A549 treated with CpdA at 1 μM for 4 hours (cell line): ENCODE measurements at places on chromosomes 7 and 10. TPM values are rescaled to one million over a fixed set of nuclear protein-coding genes. Genes with fewer than 3 reads are reported as not detected.

Gene VAX1
- total RNA-seq = 1.1 to 1.5 TPM (median 1.4 TPM) in 5 replicates

Gene COL13A1
- 0.41 to 0.57 TPM (median 0.43 TPM) in 5 replicates for total RNA-seq

Gene TAS2R3
- not detected in 5 replicates for total RNA-seq

Gene GGCT
- total RNA-seq = 72.0 to 91.2 TPM (median 72.8 TPM) in 5 replicates

Gene ZNF727
- total RNA-seq = not detected in 5 replicates
